Right atrium auricular region (tissue), 2 donors: ENCODE measurements at places on chromosomes 6 and 20. TPM values are rescaled to one million over a fixed set of nuclear protein-coding genes. Genes with fewer than 3 reads are reported as not detected.

TIAM2 gene
- 10.3 TPM for total RNA-seq

TAGAP gene
- total RNA-seq = 2.0 TPM

RBM24 gene
- total RNA-seq = 133 TPM

NR2E1 gene
- total RNA-seq = not detected

PRSS16 gene
- 1.7 TPM for total RNA-seq

LGSN gene
- total RNA-seq = not detected

KLHDC3 gene
- total RNA-seq = 153 TPM

COL21A1 gene
- total RNA-seq = 89.7 TPM

IP6K3 gene
- 17.3 TPM for total RNA-seq

GINM1 gene
- total RNA-seq = 45.5 TPM

SLC44A4 gene
- total RNA-seq = not detected

FNDC1 gene
- total RNA-seq = 1.8 TPM

SCAND1 gene
- 64.0 TPM for total RNA-seq

UQCC2 gene
- 143 TPM for total RNA-seq

FAM110A gene
- 5.7 TPM for total RNA-seq

AKIRIN2 gene
- total RNA-seq = 29.4 TPM

RAB44 gene
- total RNA-seq = 0.12 TPM

IPCEF1 gene
- total RNA-seq = 0.93 TPM

NRSN1 gene
- total RNA-seq = not detected

MYH7B gene
- total RNA-seq = 24.4 TPM

LY6G6F gene
- total RNA-seq = not detected

FRK gene
- total RNA-seq = 6.3 TPM
